ENCODE measurements at places on chromosomes 4 and X. TPM values are rescaled to one million over a fixed set of nuclear protein-coding genes. Genes with fewer than 3 reads are reported as not detected.

DNA sequence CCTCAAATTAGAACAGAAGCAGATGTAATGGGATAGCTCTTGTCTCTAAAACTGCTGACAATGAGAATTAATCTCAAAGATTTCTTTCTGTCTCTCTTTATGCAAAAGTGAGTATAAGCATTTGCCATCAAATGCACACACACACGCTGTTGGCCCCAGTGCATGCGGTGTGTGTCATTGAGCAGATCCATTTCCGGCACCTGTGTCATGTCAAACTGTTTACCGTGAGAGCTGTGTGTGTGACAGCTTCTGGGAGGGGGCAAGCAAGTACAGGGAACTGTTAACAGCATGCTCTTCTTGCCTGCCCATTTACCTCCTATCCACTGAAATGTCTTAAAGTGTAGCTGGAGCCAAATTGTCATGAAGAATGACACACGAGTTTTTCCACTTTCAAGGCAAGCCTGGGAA is 297.9 kb upstream of the FAT4 start:
- DNase-seq = no peak
- no peaks in the 10 kb centered on the region for H3K4me1 ChIP-seq
- no peak overlapping the region for H3K27ac ChIP-seq
- no peaks in the 10 kb centered on the region for H3K27me3 ChIP-seq
- H3K4me3 ChIP-seq = no peak overlapping the region

DNA sequence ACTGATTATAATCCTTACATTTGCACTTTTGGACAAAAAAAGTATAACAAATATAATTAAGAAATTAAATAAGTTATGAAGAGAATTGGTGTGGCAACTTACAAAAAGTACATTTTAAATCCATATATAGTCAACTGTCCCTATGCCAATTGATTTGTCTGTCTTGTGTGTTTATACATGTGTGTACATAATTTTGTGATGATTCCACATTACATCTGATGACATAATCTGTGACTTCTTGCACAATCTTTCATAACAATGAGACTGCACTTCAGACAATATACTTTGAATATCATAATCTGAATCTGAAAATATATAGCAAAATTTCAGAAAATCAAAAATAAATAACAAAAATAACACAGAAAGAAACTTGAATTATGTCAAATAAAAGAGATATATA is 953.4 kb downstream of the FAT4 start:
- H3K4me3 ChIP-seq = no peak overlapping the region
- no peak overlapping the region for H3K27ac ChIP-seq
- DNase-seq = no peak
- no peaks in the 10 kb centered on the region for H3K36me3 ChIP-seq
- no peaks in the 10 kb centered on the region for H3K27me3 ChIP-seq

DNA sequence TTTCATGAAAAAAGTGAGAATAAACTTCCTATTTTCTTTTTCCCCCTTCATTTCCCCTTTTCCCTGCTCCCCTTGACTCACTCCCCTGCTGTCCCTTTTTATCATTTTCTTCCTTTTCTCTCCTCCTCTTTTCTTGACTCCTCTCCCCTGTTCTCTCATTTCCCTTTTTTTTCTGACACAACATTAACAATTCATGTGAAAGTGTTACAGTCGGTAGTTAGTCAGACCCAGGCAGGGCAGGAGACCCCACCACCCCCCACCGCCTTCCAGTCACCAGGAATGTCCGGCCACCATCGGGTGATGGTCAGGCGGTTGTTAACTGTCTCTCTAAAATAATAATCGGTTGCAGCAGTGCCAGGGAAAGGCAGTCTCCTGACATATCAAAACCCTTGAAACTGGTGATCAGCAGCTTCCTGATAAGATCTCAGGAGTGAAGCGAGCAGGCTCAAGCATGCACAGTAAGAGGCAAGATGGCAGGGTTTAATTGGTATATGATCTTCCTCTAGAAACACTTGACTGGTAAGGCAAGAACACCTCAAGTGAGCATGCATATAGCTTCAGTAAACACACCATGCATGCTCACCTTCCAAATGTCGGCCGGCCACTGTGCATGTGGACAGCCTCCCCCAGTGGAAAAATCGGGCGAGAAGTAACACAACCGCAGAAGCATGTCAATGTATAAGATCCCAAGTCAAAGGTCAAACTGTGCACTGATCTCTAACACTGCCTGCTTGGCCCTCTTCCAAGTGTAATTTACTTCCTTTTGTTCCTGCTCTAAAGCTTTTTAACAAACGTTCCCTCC is 191.4 kb downstream of the NDST4 start:
- no peak overlapping the region for H3K4me3 ChIP-seq
- no peak for DNase-seq
- no peaks in the 10 kb centered on the region for H3K36me3 ChIP-seq
- no peaks in the 10 kb centered on the region for H3K4me1 ChIP-seq
- H3K27me3 ChIP-seq = no peaks in the 10 kb centered on the region

DNA sequence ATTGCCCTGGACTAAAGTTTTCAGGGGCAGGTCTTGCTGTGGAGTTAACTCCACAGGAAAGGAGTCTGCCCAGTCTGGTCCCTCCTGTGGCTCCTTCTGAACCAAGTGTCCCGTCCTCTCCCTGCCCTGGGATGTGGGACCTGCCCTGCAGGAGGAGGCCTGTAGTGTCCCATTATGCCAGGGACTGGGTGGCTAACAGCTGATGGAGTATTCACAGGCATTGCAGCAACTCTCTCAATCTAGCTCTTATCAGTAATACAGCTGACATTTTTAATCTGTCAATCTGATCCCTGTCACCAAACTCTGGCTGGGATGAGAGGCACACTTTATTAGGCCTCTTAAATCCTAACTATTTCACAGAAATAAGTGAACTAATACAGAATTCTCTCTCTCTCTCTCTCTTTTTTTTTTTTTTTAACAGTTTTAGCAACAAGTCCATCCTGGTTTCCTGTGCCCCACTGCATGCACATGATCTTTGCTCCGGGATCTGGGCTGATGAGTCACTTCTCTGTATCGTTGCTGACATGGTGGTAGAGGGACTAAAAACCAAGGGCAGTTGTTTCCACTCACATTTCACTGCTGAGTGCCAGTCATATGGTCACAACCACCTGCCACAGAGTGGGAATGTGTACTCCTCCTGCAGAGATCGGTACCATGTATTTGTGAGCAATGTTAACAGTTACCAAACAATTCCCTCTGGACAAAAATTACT is 39.1 kb downstream of the HAND2 start:
- peaks cover 10% of the 10 kb centered on the region for H3K4me1 ChIP-seq
- H3K27ac ChIP-seq = no peak overlapping the region
- H3K27me3 ChIP-seq = peaks cover 22% of the 10 kb centered on the region

- H3K27me3 ChIP-seq = no peaks in the 10 kb centered on the region
- H3K4me3 ChIP-seq = no peak overlapping the region
- DNase-seq = no peak
- H3K36me3 ChIP-seq = no peaks in the 10 kb centered on the region
Observed at GRCh38 chr4:164438321-164438720, 315.6 kb upstream of the SMIM31 start.

DNA sequence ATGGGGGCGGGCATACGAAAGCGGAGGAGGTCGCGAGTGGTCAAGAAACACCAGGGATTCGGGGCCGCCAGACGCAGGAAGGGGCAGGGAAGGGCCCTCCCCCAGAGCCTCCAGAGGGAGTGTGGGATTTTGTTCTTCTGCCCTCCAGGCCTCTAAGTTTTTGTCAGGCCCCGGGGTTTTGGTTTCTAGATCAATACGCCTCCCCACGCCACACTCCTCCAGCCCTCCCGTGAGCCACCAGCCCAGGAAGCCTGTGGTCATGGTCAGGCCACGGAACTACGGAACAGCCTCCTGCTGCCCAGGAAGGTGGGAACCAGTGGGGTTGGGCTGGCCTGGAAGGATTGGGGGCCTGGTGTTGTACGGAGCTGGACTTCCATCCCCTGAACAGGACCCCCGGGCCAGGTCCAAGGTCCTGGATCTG is 38.4 kb downstream of the CPLX1 start:
- no peak overlapping the region for H3K27ac ChIP-seq
- H3K36me3 ChIP-seq = no peaks in the 10 kb centered on the region
- H3K4me1 ChIP-seq = peaks cover 13% of the 10 kb centered on the region
- H3K4me3 ChIP-seq = no peak overlapping the region
- DNase-seq = no peak

- no peak overlapping the region for H3K4me3 ChIP-seq
Observed at GRCh38 chr4:175330652-175331051, 412.5 kb downstream of the ADAM29 start.

DNA sequence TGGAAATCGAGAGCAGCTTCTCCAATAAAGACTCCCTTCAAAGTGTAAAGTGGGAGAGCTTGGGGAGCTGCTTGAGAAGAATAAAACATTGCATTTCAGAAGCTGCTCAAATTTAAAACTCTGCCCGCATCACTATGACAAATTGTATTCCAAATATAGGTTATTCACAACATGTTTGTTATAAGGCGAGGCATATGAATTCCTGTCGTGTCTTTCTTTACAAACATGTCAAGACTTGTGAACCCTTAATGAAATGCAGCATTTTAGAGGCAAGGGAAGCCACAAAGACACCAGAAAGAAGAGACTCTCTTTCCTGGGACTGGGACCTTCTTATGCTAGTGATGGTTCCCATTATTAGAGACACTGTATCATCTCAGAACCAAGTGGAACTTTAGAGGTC is 311.2 kb downstream of the DHX15 start:
- peaks cover 6% of the 10 kb centered on the region for H3K27me3 ChIP-seq
- H3K27ac ChIP-seq = no peak overlapping the region
- H3K36me3 ChIP-seq = no peaks in the 10 kb centered on the region
- H3K4me1 ChIP-seq = no peaks in the 10 kb centered on the region

NAA11 gene
- not detected for total RNA-seq

ASMT gene
- total RNA-seq = 0.82 TPM

IL15 gene
- 1.1 TPM for total RNA-seq

Measured in activated CD4-positive, alpha-beta T cell treated with anti-CD3 and anti-CD28 coated beads for 36 hours (primary cell).